ENCODE measurements at places on chromosomes 12 and 14.

DNA sequence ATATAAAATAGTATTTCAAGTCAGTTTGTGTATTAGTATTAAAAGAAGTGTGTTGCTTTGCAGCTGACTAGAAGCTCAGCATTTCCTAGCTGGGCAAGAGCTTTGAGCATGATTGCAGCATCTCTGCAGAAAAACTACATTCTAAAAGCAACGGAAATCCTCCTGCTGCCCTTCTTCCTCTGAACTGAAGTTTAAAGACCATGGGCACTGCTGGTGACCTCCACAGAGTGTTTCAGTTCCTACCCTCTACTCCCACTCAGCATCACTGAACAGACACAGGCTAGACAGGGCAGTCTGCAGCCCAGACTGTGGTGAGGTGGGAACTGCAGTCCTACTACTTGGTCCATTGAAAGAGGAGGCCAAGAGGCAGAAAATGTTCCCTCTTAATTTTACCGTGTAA lies 59.0 kb downstream of the FAR2 start:
- no peak for DNase-seq

DNA sequence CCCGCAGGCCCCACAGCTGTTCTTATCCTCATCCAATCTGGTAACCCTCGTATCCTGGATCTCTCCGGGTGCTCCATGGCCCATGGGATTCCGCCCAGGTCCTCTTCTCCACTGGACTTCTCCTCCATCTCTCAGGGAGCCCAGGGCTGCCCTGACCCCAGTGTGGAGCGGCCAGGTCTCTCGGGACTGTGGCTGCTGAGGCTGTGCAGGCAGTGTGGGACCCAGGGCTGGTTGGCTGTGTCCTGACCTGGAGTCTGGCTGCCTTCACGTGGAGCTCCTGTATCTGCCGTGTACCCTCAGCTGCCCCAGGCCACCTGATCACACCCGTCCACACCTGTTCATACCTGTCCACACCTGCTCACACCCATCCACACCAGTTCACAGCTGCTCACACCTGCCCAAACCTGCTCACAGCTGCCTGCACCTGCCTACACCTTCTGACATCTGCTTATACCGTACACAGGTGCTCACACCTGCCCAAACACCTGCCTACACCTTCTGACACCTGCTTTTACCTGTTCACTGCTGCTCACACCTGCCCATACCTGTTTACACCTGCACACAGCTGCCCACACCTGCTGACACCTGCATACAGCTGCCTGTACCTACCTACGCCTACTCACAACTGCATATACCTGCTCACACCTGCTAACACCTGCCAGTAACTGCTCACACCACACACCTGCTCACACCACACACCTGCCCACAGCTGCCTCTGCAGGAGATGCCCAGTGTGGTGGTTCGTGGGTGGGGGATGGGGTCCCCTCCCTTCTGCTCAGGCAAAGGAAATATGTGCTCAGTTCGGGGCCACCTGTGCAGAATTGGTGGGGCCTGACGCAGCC lies 92.2 kb downstream of the GALNT9 start:
- no peak for DNase-seq

DNA sequence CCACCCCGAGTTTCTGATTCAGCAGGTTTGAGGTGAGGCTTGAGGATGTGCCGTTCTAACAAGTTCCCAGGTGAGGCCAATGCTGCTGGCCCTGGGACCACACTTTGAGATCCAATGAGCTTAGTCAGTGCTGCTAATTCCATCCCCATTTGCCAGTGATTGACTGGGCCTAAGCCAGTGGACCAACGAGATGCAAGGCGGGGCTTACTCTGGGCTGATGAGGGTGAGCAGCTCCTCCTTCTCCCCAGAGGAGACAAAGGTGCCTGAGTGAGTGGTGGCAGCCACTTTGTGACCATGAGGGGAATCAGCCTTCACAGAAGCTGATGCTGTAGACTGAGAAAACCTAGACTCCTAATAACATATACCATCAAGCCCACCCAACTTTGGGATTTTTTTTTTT lies 23.1 kb upstream of the HNF1A start:
- no peak for DNase-seq

- DNase-seq, result no peak
These were observed 60.2 kb downstream of the STAB2 start for GRCh38 chr12:103647267-103647666.

GRCh38 chr12:41052441-41052840 lies 135.7 kb upstream of the PDZRN4 start:
- DNase-seq, result no peak

DNA sequence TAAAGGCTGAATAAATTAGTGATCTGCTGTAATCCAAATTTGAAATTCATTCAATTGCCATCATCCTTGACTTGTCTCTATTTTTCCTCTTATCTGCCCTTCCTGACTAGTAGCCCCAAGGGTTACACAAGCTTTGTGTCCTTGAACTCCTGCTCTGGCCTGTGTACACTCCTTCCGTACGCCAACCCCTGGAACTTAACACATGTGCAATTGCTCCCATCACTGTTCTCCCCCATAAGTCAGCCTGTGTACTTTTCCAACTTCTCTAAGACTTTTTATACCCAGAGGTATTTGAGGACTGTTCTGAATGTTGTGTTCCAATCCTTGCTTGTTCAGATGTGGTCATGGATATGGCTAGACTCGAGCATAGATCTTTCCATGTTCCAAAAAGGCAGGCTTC lies 171.1 kb upstream of the G2E3 start:
- no peak for DNase-seq

Measured in thoracic aorta (tissue), 2 donors.